ENCODE measurements at places on chromosomes 6 and 20.

DNA sequence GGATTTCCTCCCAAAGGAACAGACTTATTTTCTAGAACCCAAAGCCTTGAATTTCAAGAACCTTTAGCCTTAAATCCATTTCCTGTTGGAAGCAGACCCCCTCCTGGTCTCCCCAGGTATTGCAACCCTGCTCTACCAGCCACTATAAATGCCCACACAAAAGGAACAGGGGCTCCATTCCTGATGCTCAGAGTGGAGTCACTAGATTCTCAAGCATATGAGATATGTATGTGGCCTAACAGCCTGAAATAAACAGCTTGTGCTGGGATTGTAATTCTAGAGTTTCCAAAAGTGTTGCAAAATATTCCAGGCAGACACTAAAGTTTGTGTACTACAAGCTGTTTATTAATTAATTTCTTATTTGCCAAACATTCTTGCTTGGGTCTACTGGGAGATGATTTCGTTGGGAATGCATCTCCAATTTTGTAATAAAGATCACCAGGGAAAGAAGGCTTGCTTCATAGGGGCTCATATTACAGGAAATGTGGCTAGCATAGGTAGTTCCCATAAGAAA lies 44.8 kb downstream of the RIPOR3 start:
- no peak for DNase-seq

- no peak for DNase-seq
These were observed 283.9 kb downstream of the TBC1D7 start for GRCh38 chr6:13044390-13044789.

DNA sequence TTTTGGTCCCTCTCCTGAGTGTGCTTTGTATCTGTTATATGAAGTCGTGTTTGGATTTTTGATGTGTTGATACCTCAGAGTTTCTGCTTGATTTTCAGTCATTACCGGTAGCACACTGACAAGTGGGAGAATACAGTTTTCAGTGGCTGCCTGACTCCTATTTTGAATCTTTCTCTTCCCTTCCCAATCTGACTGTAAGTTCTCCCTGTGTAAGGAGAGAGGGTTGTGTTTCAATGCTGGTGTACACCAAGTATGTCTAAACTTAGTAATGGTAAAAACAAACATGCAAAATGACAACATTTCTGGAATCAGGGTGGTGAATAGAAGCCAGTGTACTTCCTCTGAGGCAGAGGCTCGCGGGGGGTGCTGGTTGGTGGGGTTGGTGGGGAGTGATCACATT lies 103.4 kb downstream of the HIVEP1 start:
- DNase-seq, result no peak

- no peak for DNase-seq
These were observed 211.8 kb downstream of the QKI start for GRCh38 chr6:163626073-163626867.

- no peak for DNase-seq
These were observed 56.9 kb downstream of the PHACTR2 start for GRCh38 chr6:143734641-143735063.

DNA sequence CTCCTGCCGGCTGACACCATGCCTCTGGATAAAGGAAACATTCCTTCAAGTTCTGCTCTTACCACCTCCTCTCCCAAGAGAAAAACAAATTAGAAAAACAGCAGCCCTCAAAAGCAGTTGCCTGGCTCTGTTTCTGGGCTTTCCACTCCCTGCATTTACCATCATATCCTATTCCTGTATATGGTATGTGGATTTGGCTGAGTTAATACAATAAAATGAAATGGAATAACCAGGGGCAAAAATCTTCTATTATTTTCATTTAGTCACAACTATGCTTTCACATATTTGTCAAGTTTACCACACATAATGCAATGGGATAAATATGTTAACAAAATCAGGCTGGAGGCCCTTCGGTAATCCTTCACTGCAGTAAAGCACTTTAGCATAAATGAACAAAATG lies 34.3 kb downstream of the COL12A1 start:
- no peak for DNase-seq

DNA sequence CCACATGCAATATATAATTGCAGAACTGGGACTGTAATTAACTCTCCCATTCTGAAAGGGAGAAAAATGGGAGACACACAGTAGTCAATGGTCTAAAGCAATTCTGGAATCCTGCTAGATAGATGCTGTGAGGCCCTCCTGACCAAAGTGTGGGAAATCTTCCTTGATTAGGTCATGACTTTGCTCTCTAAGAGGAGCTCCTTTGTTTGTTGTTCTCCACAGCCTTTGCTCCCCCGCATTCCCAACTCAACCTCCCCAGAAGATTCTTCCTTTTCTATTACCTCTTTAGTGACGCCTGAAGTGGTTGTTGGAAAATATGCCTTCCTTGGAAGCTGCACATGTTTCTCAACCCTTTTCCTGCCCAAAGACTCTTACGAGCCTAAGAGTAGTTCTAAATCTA lies 28.8 kb upstream of the LIN28B start:
- DNase-seq, result no peak

GRCh38 chr6:51495096-51495495 lies 592.3 kb downstream of the PKHD1 start:
- no peak for DNase-seq

DNA sequence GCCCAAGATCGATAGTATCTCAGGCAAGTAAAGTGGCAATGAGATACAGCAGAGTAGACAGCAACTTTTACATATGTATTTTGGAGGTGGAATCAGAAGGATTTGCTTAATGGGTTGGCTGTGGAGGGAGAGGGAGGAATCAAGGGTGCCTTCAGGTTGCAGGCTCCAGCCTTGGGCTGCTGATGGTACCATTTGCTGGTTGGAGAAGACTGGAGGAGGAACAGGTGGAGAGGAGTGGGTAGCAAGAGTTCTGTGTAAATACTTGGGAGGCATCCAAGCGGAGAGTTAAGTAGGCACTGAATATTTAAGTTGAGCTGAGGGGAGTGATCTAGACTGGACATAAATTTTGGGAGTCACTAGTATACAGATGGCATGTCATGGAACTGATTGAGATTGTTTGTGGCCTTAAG lies 5.2 kb downstream of the BICRAL start:
- DNase-seq, result no peak

DNA sequence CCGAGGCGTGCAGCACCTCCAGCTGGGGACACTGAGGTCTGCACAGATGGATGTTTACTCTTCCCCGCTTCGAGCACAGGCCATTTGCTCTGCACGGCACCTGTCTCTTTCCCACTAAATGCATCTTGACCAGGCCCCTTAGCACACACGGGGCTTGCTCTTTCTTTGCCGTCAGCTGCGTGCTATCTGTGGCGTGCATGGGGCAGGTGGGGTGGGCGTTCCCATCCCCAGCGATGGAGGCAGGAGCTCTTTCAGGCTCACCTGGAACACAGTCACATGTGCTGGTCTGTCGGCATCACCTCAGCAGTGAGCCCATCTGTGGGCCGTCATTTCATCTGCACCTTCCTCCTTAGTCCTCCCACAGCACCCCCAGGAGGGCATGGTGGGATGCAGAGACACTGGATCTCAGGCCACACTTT lies 35.1 kb downstream of the RBM38 start:
- peak; percentile 55 for DNase-seq

- no peak for DNase-seq
These were observed 291.8 kb upstream of the MARCKS start for GRCh38 chr6:113565306-113565705.

DNA sequence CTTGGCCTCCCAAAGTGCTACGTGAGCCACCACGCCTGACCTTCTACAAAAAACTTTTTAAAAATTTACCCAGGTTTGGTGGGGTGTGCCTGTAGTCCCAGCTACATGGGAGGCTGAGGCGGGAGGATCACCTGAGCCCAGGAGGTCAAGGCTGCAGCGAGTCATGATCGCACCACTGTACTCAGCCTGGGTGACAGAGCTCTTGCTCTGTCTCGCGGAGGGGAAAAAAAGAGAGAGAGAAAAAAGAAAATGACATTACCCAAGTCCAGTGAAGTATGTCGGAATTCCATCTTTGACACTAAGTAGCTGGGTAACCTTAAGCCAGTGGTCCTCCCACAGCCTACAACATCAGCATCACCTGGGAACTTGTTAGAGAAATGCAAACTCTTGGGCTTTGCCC lies 18.8 kb upstream of the MAP1LC3A start:
- no peak for DNase-seq

- no peak for DNase-seq
These were observed 137.1 kb downstream of the DNAH8 start for GRCh38 chr6:38852215-38852614.

DNA sequence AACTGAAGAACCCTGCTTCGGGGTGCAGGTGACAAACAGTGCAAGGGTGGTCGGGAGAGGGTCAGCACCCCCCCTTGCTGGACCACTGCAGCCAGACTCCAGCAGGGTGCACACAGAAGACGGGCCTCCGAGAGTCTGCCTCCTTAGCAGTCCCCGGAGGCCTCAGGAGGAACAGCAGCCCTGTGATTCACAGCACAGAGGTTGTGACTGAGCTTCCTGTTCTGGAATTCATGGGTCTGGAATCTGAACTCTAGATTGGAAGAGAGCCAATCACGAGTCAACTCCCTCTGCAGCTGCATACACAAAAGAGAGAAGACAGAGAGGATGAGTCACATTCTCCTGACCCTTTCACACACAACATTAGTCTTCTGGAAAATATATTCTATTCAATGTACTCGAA lies 249.0 kb upstream of the OPRM1 start:
- no peak for DNase-seq

- no peak for DNase-seq
These were observed 79.5 kb downstream of the FYN start for GRCh38 chr6:111793711-111794111.

- DNase-seq, result no peak
These were observed 91.9 kb downstream of the LMBRD1 start for GRCh38 chr6:69704916-69705315.

GRCh38 chr6:17226786-17227233 lies 54.4 kb upstream of the RBM24 start:
- DNase-seq, result no peak

DNA sequence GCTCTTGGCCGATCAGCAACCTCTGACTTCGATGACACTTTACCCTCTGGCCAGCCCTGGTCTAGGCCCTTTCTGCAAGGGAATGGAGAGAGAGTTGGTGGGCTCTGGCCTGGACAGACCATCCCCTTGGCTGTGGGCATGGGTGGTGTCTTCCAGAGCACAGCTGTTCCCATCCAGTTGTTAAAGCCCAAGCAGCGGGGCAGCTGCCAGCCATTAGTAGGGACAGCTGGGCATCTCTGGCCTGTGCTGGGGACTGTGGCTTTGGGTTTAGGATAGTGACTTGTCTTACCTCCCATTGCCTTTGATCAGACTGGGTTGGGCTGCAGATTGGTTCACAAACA lies 2.8 kb downstream of the CDC25B start:
- DNase-seq, result no peak

DNA sequence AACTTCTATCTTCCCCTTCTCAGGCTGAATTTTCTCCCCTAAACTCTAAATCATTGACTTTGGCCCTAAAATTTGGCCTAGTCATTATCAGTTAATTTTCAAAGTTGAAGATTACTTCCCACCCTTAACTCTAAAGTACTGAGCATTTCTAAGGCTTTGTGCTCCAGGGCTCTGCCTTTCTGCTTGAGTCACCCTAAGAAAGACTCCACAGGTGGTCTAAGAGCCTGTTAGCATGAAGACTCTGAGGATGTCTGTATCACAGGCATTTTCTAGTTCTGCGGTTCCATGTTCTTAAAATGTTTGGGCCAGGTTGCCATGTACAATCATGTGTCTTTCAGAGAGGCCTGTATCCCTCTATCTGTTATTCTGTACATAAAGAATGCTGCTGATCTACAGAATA lies 808.1 kb upstream of the MANEA start:
- DNase-seq, result no peak

- no peak for DNase-seq
These were observed 2.4 kb downstream of the PCSK2 start for GRCh38 chr20:17229256-17229655.

GRCh38 chr6:25682324-25682723 lies 30.3 kb downstream of the SCGN start:
- DNase-seq, result no peak

GRCh38 chr20:23049201-23050075 lies at the start of gene THBD:
Gene THBD (minus strand): TSS chr20:23049672. CDS start chr20:23049504, 168 bp downstream.
- no peak for DNase-seq

- DNase-seq, result no peak
These were observed 8.1 kb downstream of the GLP1R start for GRCh38 chr6:39056681-39057080.

DNA sequence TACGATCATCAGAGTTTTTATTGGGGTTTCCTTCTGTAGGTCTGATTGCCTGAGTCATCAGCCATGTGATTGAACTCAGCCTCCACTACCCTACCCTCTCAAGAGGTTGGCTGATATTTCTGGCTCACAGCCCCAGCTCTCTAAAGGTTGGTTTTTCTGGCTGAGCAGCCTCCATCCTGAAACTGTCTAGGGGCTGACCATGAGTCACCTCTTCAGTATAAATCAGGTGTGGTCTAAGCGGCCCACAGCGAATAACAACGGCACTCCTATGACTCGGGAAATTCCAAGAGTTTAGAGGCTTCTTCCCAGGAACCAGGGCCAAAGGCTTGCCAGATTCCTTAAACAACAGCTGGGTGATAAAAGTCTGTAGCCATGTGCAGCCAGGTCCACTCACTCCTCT lies 115.5 kb downstream of the SOD2 start:
- DNase-seq, result no peak

All from NCI-H2107 (cell line).